ENCODE measurements at places on chromosomes 7 and 10.
A peak's percentile ranks its signal among the peaks of the same experiment; 100 is the strongest.

- no peak overlapping the region for H3K4me3 ChIP-seq
- H3K4me1 ChIP-seq = peaks cover 5% of the 10 kb centered on the region
- DNase-seq = no peak
- no peaks in the 10 kb centered on the region for H3K27me3 ChIP-seq
- no peak overlapping the region for H3K27ac ChIP-seq
Measured at GRCh38 chr7:102898532-102898859, 14.3 kb upstream of the LRRC17 start.

GRCh38 chr10:107502229-107502985, 337.9 kb upstream of the SORCS1 start:
- no peak overlapping the region for H3K4me3 ChIP-seq
- no peaks in the 10 kb centered on the region for H3K4me1 ChIP-seq
- no peaks in the 10 kb centered on the region for H3K36me3 ChIP-seq
- no peaks in the 10 kb centered on the region for H3K27me3 ChIP-seq

DNA sequence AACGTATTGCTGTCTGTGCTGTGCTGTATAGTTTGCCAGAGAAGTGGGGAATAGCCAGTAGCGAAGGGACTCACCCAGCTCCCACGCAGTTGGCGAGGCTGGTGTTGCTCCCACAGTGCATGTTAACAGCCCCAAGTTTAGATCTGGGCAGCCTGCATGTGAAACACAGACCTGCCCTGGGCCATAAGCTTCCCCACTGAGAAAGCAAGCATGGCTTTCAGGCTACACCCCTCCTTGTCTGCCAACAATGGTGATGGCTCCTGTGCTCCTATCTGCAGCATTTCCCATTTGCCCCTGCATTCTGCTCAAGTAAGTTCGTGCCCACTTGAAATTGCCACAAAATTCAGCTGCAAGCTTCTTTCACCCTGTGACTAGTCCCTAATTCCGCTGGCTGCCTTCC, 57.5 kb downstream of the IPMK start:
- H3K27ac ChIP-seq = no peak overlapping the region
- H3K36me3 ChIP-seq = peaks cover 4% of the 10 kb centered on the region
- DNase-seq = no peak
- H3K4me1 ChIP-seq = no peaks in the 10 kb centered on the region

- no peaks in the 10 kb centered on the region for H3K4me1 ChIP-seq
- H3K4me3 ChIP-seq = no peak overlapping the region
- H3K27me3 ChIP-seq = no peaks in the 10 kb centered on the region
- DNase-seq = no peak
- H3K27ac ChIP-seq = no peak overlapping the region
- peaks cover 87% of the 10 kb centered on the region for H3K36me3 ChIP-seq
Measured at GRCh38 chr10:3148041-3148440, 24.5 kb downstream of the PITRM1 start.

DNA sequence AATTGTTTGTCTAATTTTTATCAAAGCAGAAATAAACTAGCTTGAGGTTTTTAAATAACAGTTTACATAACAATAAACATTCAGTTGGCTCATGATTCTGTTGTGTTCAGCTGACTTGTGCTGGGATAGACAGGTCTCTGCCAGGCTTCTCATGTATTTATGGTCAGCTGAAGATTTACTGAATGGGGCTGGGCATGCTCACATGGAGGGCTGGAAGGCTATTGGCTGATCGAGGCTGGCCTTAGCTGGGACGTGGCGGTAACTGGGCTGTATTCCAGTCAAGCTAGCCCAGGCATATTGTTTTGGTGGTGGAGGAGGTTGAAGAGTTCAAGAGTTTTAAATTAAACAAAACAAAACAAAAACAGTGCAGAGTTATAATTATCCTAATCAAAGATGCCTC, 251.0 kb upstream of the MTPN start:
- no peak overlapping the region for H3K4me3 ChIP-seq
- DNase-seq = no peak
- no peaks in the 10 kb centered on the region for H3K4me1 ChIP-seq
- H3K27ac ChIP-seq = no peak overlapping the region

DNA sequence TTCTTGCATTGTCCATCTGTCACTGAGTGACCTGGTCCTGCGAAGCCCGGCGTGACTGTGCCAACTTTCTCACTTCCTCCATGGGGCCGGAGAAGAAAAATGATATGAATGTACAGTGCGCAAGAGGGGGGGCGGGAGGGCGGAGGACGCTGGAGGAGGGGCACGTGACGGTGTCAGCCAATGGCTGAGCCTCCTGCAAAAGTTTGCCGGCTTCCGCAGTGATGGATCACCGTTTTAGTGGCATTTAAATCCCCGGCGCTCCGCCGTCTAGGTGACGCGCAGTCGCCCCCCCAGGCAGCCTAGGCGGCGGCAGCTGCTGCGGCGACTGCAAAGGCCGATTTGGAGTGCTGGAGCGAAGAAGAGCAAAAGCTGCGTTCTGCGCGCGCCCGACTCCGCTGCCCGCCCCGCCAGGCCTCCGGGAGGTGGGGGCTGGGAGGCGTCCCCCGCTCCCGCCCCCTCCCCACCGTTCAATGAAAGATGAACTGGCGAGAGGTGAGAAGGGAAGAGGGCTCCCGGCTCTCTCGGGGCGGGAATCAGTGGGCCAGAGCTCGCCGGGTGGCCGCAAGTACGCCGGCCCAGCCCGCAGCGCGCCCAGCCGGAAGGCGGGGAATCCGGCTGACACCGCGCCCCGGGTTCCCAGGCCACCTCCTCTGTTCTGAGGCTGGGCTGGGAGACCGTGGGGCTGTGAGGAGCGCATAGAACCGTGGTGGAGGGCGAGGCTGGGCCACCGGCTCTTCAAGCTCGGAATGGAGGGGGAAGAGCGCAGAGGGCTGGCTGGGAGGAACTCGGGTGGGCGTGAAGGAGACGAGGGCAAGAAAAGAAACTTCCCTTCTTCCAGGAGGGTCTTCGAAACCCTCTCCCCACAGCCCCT, at the start of gene HOXA1:
HOXA1 (minus strand) TSS at position 104 of the 871 bp plus-strand sequence; CDS start at position 16, 88 bp downstream.
- H3K27ac ChIP-seq = peak within 1 kb of the TSS; percentile 95
- H3K27me3 ChIP-seq = peaks cover 52% of the 10 kb centered on the region

GRCh38 chr10:118543714-118544400, 51.6 kb downstream of the PRLHR start:
- no peak overlapping the region for H3K27ac ChIP-seq
- H3K4me3 ChIP-seq = no peak overlapping the region
- no peaks in the 10 kb centered on the region for H3K36me3 ChIP-seq
- no peaks in the 10 kb centered on the region for H3K4me1 ChIP-seq

GRCh38 chr7:109997837-109998236, 1093.1 kb upstream of the LRRN3 start:
- H3K27ac ChIP-seq = no peak overlapping the region
- no peaks in the 10 kb centered on the region for H3K27me3 ChIP-seq
- no peak overlapping the region for H3K4me3 ChIP-seq
- H3K4me1 ChIP-seq = no peaks in the 10 kb centered on the region

GRCh38 chr7:29309041-29309854, 114.7 kb downstream of the CHN2 start:
- no peak overlapping the region for H3K27ac ChIP-seq
- no peak overlapping the region for H3K4me3 ChIP-seq
- DNase-seq = no peak

DNA sequence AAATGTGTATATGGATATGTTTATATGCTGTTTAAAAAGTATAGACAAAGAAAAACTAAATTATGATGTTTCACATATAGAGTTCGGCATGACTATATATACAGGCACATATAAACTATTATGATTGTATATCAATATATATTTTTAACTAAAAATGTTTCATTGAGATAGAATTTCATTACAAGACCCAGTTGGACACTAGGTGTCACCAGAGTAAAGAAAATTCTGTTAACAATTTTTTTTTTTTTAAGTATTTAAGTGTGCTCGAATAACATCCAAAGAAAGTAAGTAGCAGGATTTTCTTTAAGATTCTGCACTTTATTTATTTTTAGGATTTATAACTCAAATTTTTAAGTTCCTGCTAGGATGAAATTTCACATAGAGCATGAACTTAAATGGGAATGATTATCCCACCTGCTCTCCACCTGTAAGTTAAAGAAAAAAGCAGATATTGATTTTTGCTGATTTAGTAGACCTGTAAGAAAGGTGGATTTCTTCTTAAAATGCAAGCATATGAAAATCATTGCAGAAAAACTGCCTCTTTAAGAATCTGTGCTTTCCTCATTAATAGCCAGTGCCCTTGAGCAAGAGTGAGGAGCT, 961.5 kb downstream of the PCDH15 start:
- no peaks in the 10 kb centered on the region for H3K36me3 ChIP-seq
- H3K4me1 ChIP-seq = no peaks in the 10 kb centered on the region
- no peak overlapping the region for H3K27ac ChIP-seq
- DNase-seq = peak; percentile 62
- H3K27me3 ChIP-seq = no peaks in the 10 kb centered on the region

Measured in muscle of leg (tissue), 16 donors.